NCI-H1417 treated with DMSO at 0.1 percent for 48 hours (cell line): ENCODE measurements at places on chromosomes 5 and 9.

- DNase-seq = no peak
These were observed 26.8 kb upstream of the TIFAB start for GRCh38 chr5:135478938-135479337.

- no peak for DNase-seq
These were observed 136.7 kb downstream of the NUDT12 start for GRCh38 chr5:103425686-103426454.

DNA sequence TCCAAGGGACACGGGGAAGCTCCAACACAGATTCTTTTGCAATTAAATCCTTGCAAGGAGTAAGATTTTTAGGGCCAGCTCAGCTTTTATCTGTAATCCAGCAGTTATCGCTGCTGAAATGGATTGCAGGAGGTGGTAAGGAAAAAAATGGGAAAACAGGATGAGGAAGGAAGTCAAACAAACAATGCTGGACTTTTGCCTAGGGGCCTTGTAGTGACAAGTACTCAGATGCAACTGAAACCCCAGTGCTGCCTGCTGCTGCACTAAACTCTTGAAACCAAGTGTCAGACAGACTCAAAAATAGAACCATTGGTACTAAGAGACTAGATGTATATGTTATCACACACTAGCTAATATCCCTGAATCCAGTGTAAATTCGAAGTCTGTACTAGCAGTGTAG, 309.2 kb downstream of the CTNND2 start:
- DNase-seq = no peak

DNA sequence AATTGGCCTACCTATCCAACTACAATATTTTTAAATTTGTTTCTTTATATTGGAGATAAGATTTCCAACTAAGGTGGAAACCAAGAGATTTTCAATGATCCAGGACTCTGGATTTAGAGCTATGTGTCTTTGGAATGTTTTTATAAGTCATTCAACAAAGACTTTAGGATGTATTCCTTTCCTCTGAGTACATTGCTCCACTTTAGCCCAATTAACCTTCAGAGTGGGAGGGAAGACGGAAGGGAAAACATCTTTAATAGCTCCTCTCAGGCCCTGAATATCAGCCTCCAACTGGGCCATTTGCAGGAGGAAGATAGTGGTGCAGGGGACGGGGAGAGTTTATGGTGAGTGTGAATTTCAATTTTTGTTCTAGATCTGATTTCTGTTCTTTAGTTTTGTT, 239.2 kb downstream of the PIK3R1 start:
- no peak for DNase-seq

- DNase-seq = no peak
These were observed 113.4 kb downstream of the NR3C1 start for GRCh38 chr5:143290125-143290524.
